GM04504 (cell line): ENCODE measurements at places on chromosomes 1 and 21.

DNA sequence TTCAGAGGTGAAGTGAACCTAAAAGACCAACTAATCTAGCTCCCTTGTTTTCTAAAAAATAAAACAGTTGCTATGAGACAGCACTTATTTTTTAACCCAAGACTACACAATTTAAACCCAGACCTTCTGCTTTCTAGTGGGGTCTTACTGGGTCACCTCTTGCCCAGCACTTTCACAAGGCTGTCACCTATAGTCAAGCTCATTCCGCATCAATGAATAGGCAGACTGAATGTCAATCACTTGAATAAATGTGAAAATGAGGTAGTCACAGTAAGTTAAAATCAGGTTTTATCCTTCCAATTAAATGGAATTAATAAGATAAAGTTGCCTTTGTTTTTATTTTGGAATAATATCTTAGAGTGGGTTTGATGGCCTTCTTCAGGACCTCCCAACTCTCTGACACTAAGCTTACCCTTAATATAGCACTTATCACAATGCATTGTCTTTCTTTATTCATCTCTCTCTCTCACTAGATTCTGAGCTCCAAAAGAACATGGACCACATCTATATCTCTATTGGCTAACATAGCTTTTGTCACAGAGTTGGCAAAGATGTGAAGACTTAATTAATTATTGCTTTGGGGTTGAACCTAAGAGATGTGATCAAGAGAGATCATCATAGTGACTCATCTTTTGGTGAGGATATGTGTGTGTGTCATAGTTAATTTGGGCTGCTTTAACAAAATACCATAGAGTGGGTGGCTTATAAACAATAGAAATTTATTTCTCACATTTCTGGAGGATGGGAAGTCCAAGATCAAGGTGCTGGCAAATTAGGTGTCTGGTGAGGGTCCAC is 248.7 kb upstream of the DAB1 start:
- DNase-seq, result no peak

GRCh38 chr1:240705579-240705978 is 93.6 kb upstream of the GREM2 start:
- DNase-seq, result peak; percentile 53

DNA sequence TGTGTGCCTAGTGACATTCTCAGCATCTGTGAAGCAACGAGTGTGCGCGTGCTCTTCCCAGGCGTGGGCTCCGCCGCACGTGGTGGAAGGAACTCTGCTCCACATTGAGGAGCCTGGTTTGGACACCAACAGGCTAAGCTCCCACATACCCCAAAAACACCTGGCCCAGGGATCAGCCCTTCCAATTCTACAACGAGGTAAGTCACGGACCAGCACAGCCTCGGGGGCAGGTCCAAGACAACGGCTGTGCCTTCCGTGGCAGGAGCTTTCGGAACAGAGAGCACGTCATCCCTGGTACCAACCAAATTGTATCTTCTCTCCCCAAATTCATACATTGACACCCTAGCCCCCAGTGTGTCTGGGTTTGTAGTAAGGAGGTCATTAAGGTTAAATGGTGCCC is 27.2 kb upstream of the PDE9A start:
- DNase-seq, result no peak

DNA sequence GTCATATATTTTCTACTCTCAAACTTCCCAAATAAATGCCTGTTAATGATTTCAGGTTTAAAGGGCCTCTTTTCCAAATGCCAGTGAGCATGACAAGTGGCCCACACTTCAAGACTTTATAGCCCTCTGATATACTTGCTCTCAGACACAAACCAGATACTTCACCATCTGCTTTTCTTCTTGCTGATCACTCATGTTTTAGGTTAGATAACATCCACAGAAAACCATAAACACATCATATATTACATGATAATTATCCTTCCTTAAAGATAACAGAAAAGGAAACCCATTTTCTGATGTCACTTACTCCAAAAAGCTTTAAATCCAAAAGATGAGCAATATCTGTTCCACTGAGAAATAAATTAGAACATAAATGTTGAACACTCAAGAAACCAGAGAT is 723.5 kb downstream of the LTN1 start:
- DNase-seq, result no peak

GRCh38 chr1:238370599-238370998 is 479.9 kb upstream of the ZP4 start:
- no peak for DNase-seq

DNA sequence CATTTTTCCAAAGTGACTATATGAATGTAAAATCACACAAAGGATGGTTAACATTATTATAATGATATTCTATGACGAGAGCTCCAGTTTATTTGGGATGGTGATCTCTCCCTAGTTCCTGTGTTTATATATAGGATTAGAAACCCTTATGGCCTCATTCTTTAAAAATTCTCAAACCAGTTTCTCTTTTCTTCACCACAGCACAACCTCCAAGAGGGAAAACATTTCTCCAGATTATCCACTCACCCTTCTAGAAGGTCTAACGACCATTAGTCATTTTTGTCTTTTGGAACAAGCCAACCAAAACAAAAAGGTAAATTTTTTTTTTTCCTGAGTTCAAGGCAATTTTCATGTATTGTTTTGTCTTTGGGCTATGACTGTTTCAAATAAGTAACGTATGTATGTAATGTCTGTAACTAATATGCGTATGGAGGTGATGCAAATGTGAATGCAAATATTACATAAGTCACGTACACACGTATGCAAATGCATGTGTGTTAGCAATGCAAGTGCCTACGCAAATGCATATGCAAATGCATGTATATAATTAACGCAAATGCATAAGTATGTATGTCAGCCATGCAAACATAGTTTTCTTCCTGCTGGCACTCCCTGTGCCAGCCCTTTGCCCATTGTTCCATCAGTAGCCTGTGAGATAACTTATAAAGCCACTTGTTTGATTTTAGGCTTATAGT is 72.5 kb upstream of the MORC3 start:
- no peak for DNase-seq

DNA sequence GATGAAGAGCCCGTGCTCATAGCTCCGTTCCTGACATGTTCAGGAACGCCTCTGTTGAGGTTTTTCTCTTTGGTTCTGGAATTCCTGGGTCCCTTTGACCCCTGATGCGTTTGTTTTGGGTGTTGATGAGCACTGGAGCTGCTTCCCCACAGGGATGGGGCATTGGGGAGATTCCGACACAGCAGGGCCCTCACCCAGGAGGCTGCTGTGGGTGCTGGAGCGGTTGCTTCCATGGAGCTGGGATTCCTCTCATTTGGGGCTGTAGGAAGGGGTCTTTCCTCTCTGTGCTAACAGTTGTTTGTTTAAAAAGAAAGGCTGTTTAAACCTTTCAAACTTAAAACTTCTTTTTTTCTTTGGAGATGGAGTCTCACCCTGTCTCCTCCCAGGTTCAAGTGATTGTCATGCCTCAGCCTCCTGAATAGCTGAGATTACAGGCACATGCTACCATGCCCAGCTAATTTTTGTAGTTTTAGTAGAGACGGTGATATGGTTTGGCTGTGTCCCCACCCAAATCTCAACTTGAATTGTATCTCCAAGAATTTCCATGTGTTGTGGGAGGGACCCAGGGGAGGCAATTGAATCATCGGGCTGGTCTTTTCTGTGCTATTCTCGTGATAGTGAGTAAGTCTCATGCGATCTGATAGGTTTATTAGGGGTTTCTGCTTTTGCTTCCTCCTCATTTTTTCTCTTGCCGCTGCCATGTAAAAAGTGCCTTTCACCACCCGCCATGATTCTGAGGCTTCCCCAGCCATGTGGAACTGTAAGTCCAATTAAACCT is 48.9 kb downstream of the SKI start:
- no peak for DNase-seq

- DNase-seq, result no peak
Measured at GRCh38 chr1:202664083-202664482, 46.2 kb downstream of the SYT2 start.

DNA sequence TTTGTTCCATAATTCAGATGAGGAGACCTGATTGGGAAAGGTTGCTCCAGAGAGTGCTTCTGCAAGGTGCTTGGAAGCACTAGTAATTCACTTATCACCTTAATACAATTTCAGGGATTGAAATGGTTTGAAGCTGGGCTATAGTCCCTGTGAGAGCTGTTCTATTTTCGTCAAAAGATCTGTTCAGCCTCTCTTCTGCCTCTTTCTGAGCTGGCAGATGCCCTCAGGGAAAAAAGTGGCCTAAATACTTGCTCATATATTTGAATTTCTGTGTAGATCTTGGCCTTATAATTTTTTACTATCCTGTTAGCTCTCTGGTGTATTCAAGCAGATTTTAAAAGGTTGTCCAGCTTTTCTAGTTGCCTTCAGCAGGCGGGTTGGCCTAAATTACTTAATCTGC is 22.3 kb downstream of the C1orf146 start:
- no peak for DNase-seq

DNA sequence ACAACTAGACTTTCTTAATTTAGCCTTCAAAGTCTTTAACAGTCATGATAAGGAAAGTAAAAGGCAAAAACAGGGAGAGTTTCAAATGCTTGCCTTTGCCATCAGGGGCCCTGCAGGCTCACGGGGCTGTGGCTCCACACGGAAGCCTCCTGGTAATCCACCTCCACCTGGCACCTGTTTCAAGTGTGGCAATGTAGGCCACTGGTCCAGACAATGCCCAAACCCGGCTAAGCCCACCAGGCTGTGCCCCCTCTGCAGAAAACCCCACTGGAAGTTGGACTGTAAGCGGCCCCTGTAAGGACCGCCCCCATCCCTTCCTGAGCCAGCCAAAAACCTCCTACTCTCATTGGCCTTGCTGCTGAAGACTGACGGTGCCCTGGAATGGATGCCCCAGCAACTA is 32.5 kb downstream of the VN1R5 start:
- no peak for DNase-seq

GRCh38 chr1:226436855-226437491 is 29.1 kb upstream of the PARP1 start:
- DNase-seq, result no peak
